ENCODE measurements at places on chromosomes 11 and 22.

GRCh38 chr22:35039625-35040024 is 26.3 kb upstream of the ISX start:
- no peaks in the 10 kb centered on the region for H3K4me1 ChIP-seq
- DNase-seq, result peak; percentile 21
- no peaks in the 10 kb centered on the region for H3K36me3 ChIP-seq
- H3K27me3 ChIP-seq, result no peaks in the 10 kb centered on the region
- no peak overlapping the region for H3K4me3 ChIP-seq

DNA sequence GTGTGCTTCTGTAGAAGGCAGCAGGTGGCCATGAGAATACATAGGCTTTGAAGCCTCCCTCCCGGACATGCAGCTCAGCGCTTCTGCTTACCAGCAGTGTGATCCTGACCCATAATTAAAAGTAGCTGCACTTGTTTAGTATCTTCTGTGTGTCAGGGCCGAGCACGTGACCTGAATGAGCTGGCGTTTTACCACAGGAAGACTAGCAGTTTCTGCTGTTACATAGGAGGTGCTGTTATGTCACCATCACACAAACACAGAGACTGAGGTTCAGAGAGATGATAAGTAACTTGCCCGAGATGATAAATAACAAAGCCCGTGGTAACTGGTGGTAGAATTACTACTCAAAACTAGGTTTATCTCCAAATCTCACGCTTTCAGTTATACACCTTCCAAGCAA is 329.5 kb downstream of the OPCML start:
- no peaks in the 10 kb centered on the region for H3K4me1 ChIP-seq
- H3K27me3 ChIP-seq, result no peaks in the 10 kb centered on the region
- H3K36me3 ChIP-seq, result no peaks in the 10 kb centered on the region
- DNase-seq, result no peak
- no peak overlapping the region for H3K4me3 ChIP-seq

- H3K27ac ChIP-seq, result no peak overlapping the region
- DNase-seq, result no peak
- peaks cover 14% of the 10 kb centered on the region for H3K4me1 ChIP-seq
- no peaks in the 10 kb centered on the region for H3K27me3 ChIP-seq
Observed at GRCh38 chr11:47914743-47915142, 65.6 kb upstream of the PTPRJ start.

- no peak for DNase-seq
- H3K36me3 ChIP-seq, result no peaks in the 10 kb centered on the region
- H3K4me3 ChIP-seq, result no peak overlapping the region
- no peak overlapping the region for H3K27ac ChIP-seq
- no peaks in the 10 kb centered on the region for H3K4me1 ChIP-seq
Observed at GRCh38 chr11:131229221-131229620, 141.2 kb upstream of the NTM start.

DNA sequence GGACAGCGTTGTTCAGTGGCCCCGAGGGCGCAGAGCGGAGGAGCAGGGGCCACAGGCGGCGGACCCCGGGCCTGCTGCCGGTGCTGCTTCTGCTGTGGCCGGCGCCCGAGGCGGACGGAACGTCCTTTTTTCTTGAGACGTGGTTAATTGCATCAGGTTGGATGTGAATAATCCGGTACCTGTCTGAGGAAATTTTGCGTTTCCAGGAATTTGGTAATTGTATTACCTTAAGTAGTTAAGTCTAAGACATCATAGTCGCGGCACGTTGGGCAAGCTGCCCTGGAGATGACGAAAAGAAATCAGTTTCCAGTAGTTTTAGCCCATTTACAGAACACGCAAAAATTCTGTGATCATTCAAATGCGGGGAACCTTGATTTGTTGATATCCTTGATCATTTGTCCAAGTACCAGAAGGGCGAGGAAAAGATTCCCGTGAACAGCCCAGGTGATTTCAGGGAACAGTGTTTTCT is 789 bp downstream of the SPECC1L start:
- DNase-seq, result peak; percentile 55
- H3K36me3 ChIP-seq, result no peaks in the 10 kb centered on the region
- peak overlapping the region; percentile 95 for H3K27ac ChIP-seq
- peak overlapping the region; percentile 82 for H3K4me3 ChIP-seq
- no peaks in the 10 kb centered on the region for H3K27me3 ChIP-seq

- no peaks in the 10 kb centered on the region for H3K4me1 ChIP-seq
- no peak overlapping the region for H3K27ac ChIP-seq
- H3K27me3 ChIP-seq, result no peaks in the 10 kb centered on the region
- no peaks in the 10 kb centered on the region for H3K36me3 ChIP-seq
- DNase-seq, result peak; percentile 26
Observed at GRCh38 chr22:11066458-11067285, 4461.3 kb upstream of the OR11H1 start.

All from hepatocyte (in vitro differentiated cells).